ENCODE measurements at places on chromosomes 16 and 17. TPM values are rescaled to one million over a fixed set of nuclear protein-coding genes. Genes with fewer than 3 reads are reported as not detected.

GRCh38 chr16:56880176-56880575 is 15.2 kb downstream of the SLC12A3 start:
- H3K4me3 ChIP-seq, result no peak overlapping the region
- H3K27me3 ChIP-seq, result no peaks in the 10 kb centered on the region
- H3K27ac ChIP-seq, result no peak overlapping the region
- H3K4me1 ChIP-seq, result no peaks in the 10 kb centered on the region
- DNase-seq, result no peak
- no peaks in the 10 kb centered on the region for H3K36me3 ChIP-seq

DNA sequence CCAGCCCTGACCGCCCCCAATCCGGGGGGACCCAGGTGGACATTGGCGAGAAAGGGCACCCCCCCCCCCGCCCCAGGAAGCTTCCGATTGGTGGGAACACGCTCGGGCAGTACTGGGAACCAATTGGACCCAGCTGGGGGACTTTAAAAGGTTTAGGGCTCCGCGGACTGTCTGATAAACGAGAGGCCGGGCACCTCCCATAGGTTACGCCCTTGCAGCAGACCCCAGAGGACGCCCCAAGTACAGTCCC is 245 bp downstream of the TMEM256 start:
- H3K27ac ChIP-seq, result peak overlapping the region; percentile 60
- H3K36me3 ChIP-seq, result no peaks in the 10 kb centered on the region
- no peak for DNase-seq
- peak overlapping the region; percentile 79 for H3K4me3 ChIP-seq
- peaks cover 6% of the 10 kb centered on the region for H3K4me1 ChIP-seq

Gene GPR142
- not detected for total RNA-seq

Gene MRM1
- total RNA-seq, result 5.9 TPM

Gene NKD1
- total RNA-seq, result not detected

Gene NEK8
- total RNA-seq, result 13.5 TPM

All from GM23248 (cell line).